Neural progenitor cell (in vitro differentiated cells): ENCODE measurements at places on chromosomes 11 and 22.
A peak's percentile ranks its signal among the peaks of the same experiment; 100 is the strongest.

GRCh38 chr11:43835104-43835503 lies 45.5 kb upstream of the ALKBH3 start:
- peak; percentile 63 for DNase-seq

GRCh38 chr11:120281143-120281795 lies 41.3 kb downstream of the POU2F3 start:
- no peak for DNase-seq

- no peak for DNase-seq
Measured at GRCh38 chr11:19813158-19813879, 100.7 kb downstream of the NAV2 start.

DNA sequence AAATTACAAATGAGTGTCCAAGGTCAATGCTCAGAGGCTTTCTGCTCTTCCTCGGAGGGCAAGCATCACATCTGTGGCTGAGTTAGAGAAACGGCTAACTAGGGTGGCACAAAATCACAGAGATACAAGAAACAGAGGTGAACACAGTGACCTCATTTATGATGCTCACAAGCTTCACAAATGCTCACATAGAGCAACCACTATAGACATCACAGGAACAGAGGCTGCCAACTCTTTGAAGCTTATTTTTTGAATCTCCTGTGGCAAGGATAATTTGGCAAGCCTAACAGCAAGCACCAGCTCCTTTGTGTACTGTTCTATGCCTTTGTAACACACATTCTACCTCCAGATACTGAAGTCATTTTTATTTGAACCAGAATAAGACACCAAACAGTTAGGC lies 416.5 kb upstream of the DDI1 start:
- no peak for DNase-seq

DNA sequence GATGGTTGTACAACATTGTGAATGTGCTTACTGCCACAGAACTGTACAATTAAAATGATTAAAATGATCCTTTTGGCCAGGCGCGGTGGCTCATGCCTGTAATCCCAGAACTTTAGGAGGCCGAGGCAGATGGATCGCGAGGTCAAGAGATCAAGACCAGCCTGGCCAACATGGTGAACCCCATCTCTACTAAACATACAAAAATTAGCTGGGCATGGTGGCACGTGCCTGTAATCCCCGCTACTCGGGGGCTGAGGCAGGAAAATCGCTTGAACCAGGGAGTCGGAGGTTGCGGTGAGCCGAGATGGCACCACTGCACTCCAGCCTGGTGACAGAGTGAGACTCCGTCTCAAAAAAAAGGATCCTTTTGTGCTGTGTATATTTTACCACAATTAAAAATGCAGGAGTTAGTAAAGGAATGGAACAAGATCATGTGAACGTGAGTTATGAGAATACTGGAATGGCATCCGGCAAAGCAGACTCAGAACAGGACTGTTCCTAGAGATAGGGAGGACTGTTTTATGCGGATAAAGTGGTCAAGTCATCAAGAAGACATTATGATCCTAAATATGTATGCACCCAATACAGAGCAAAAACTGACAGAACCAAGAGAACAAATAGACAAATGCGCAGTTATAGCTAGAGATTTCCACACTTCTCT lies 58.0 kb upstream of the CLDN5 start:
- no peak for DNase-seq

- peak; percentile 59 for DNase-seq
Measured at GRCh38 chr11:16945671-16946469, 68.3 kb downstream of the PLEKHA7 start.

DNA sequence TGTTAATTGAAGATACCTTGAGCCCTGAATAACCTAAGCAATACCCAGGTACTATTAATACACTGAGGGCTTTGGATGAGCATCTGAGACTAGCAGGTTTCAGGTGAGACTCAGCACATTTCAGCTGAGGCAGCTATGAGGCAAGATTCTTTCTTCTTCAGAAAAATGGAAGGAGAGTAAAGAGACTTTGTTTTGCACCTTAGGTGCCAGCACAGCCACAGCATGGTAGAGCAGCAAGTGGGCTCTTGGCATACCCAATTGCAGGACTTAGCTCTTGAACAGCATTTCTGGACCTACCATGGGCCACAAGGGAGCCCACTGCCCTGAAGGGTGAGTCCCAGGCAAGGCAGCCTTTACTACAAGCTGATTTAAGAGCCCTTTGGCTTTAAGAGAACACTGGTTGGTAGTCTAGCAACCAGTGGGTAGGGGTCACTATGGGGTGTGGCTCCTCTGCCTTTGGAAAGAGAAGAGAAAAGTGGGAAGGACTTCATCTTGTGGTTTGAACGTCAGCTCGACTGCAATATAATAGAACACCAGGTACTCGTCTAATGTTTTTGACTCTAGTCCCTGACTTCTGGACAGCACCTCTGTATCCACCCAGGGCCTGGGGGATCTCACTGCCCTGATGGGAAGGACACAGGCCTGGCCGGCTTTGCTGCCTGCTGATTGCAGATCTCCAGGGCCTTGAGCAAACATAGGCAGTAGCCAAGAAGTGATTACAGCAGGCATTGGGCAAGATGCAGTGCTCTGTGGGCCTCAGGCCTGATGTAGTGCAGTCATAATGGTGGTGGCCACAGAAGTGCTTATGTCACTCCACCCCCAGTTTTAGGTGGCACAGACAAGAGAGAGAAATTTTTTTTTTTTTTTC lies 73.3 kb downstream of the GLYATL1 start:
- DNase-seq, result no peak

GRCh38 chr22:26579331-26579886 lies 10.5 kb downstream of the TPST2 start:
- no peak for DNase-seq

DNA sequence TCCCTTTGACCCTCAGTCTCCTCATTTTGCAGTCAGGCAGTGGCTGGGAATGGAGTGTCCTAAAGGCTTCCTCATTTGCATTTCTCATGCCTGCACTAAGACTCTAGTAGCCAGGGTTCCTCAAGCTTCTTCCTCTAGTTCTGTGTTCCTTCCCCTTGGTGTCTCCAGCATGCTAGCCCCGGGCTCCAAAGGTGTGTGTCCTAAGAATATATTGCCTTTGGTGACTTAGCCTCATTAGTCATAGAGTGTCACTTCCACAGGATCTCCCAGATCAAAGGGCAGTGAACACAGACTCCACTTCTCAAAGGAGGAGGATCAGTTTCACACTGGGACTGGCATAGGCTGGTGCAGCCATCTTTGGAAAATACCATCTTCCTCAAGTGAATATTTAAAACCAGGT lies 21.4 kb upstream of the ACER3 start:
- no peak for DNase-seq

- no peak for DNase-seq
Measured at GRCh38 chr22:36303874-36304273, 50.9 kb downstream of the APOL1 start.

DNA sequence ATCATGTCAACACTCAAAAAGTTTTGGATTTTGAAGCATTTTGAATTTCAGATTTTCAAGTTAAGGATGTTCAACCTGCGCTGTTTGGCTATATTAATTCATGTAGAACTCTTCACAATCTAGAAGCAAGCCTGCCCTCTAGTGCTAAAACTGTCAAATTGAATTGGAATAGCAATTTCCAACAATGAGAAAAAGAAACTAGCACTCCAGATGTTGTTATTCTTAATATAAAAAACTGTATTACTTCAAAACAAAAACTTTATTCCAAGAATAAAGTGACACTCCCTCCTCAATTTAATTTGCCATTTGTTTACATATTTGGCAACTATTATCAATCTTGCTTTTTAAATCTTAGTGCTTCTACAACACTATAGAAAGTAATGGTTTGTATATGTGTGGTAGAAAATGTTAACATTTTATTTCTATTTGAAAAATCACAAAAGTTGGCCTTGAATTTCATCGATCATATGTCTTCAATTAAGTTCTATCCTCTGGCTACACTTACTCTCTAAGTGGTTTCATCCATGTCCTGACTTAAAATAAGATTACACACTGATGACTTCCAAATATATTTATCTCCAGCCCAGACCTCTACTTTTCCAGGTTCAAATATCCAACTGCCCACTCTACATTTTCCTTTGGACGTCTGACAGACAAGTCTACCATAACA lies 36.6 kb downstream of the DCUN1D5 start:
- DNase-seq, result peak; percentile 61

DNA sequence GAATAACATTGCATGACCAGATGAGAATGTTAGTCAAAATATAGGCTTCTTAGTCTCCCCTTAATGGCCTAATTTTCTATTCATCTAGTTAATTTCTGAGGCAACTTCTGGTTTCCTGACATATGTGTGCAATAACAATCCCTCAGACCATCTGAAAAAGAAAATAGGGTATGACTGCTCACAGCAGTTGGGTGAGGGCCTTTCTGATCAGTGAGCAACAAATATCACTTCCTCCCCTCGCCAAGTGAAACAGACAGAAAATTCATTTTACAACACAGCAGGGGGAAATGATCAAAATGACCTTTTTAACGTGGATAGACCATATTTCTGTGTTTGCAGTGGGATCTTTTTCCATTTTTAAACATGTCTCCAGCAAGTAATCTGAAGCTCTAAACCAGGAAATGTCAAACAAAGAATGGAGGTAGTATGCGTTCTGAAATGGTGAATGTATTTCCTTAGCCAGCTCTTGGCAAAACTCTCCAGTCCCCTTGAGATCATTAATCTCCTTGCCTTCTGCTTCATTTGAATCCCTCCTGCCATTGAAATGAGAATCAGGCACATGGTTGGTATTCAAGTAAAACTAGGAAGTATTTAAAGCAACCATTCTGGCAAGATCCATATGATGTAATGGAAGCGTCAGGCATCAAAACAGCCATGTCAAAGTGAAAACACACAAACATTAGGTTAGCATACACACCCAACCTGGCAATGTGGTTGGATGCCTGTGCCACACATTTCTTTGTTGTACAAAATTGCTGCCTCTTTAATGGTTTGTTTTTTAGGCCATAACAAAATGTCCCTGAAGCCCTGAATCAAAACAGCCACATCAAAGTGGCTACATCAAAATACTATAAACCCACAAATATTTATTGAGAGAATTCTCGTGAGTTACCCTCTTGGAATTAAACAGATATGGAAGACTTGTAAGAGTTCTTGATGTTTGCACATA lies 100.1 kb downstream of the SLC1A2 start:
- DNase-seq, result no peak

DNA sequence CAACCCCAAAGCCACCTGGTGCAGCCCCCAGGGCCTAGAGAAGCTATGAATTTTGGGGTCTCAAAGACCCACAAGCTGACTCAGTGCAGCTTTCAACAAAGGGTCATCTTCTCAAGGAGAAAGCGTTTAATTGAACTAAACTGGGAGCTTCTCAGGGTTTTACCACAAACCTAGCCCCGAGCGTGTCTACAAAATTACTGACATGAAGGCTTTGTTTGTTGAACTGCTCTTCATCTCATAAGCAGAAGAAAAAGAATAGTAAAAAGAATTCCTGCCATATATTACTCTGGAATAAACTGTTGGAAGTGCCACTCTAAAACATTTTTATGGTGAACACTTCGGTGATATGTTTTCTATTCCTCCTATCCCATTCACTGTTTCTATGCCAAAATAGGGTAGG lies 50.8 kb upstream of the INCENP start:
- no peak for DNase-seq

- no peak for DNase-seq
Measured at GRCh38 chr11:121257976-121258375, 34.6 kb upstream of the SC5D start.

DNA sequence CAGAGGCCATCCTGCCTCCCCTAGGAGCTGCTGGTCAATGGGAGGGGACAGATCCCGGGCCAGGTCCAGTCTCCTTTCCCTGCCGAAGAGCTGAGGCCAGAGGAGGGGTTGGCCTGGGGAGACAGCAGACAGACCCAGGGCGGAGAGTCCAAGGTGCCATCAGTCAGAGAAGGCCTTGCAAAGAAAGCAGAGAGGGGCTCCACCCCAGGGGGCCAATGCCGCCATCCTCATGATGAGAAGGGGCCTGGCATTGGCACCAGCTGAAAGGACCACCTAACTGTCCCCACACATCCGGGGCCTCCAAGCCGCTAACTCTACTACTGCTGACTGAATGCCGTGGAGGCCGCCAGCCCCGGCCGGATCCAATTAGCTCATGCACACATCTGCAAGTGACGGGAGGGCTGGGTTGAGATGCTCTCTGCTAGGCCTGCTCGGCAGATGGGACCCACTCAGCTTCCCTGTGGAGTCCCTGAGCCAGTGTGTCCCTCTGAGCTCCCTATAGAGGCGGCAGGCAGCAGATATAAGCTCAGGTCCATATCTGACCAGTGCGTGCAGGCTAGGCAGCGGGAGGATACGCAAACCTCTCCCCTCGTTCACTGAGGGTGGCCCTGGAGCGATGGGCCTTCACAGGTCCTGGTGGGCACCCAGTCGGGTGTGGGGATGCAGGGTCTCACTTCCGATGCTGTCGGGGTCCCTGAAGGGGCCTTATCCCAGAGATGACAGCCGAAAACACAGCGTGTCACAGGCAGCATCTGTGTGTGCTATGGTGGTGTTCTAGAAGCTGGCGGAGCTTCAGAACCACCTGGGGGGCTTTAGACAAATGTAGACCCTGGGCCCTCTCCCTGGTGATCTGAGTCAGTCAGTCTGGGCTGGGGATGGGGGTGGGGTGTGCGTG lies 183.9 kb downstream of the CTTN start:
- no peak for DNase-seq

- peak; percentile 63 for DNase-seq
Measured at GRCh38 chr11:9060700-9061111, 30.7 kb downstream of the SCUBE2 start.

GRCh38 chr22:41491374-41492100 lies 22.6 kb downstream of the ACO2 start:
- DNase-seq, result no peak

DNA sequence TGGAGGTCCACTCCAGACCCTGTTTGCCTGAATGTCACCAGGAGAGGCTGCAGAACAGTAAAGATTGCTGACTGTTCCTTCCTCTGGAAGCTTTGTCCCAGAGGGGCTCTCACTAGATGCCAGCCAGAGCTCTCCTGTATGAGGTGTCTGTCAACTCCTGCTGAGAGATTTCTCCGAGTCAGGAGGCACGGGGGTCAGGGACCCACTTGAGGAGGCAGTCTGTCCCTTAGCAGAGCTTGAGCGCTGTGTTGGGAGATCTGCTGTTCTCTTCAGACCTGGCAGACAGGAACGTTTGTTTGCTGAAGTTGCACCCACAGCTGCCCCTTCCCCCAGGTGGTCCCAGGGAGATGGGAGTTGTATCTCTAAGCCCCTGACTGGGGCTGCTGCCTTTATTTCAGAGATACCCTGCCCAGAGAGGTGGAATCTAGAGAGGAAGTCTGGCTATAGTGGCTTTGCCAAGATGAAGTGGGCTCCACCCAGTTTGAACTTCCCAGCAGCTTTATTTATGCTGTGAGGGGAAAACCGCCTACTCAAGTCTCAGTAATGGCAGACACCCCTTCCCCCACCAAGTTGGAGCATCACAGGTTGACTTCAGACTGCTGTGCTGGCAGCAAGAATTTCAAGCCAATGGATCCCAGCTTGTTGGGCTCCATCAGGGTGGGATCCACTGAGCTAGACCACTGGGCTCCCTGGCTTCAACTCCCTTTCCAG lies 99.4 kb downstream of the PDE3B start:
- DNase-seq, result no peak

GRCh38 chr11:36948460-36949127 lies 350.6 kb upstream of the RAG2 start:
- no peak for DNase-seq

DNA sequence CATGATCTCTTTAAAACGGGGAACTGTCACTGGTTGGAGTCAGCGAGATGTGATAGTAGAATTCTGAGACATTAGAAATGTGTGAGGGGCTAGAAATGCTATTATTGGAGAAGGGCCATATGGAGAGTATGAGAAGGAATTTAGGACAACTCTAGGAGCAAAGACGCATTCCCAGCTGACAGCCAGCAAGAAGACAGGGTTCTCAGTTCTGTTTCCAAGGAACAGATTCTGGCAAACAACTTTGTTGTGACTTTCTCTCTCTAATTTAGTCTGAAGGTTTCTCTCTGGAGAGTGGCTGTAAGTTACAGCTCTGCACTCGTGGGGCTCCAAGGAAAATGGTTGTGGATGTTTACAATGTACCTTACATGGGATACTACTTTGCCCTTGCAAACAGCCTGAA lies 876.3 kb downstream of the FAM181B start:
- no peak for DNase-seq
